ENCODE measurements at places on chromosomes 7 and 10. TPM values are rescaled to one million over a fixed set of nuclear protein-coding genes. Genes with fewer than 3 reads are reported as not detected.
A peak's percentile ranks its signal among the peaks of the same experiment; 100 is the strongest.

AKR1C8 gene
- not detected for total RNA-seq

SMKR1 gene
- 0.72 TPM for total RNA-seq

TPK1 gene
- 9.4 TPM for total RNA-seq

MYO1G gene
- 0.29 TPM for total RNA-seq

LRRC4 gene
- 0.29 TPM for total RNA-seq

HOXA3 gene
- total RNA-seq: 4.0 TPM

DNA sequence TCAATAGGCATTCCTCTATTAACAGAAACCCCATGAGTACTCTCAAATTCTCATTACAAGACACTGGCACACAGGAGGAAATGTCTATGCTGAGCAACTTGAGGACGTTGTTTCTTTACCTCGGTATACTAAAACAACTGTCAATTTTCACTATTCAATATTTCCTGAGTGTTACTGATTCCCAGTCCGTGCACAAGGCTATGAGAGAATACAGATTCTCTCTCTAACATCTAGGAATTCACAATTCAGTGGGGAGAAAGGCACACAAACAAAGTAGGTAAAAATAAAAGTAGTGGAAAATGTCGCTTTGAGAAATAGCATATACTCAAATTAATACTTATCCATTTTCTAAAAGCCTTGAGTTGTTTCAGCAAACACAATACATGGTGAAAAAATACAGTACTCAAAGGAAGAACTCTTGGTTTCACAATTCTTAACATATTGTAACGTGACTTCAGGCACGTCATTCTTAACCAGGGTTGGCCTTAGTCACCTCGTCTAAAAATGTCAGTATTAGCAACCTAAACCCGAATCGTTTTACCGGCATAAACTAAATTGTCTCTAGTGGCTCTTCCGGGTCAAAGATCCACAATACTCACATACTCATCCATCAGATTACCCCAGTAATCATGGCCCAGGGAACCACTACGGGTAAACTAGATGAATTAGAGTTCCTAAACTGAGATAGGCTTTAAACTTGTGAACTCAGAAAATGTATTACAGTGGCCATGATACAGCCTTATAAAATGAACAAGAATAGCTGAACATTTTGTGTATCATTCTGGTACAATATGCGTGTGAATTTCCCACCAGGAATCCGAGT lies 1.5 kb downstream of the IPMK start:
- DNase-seq: peak; percentile 82

DNA sequence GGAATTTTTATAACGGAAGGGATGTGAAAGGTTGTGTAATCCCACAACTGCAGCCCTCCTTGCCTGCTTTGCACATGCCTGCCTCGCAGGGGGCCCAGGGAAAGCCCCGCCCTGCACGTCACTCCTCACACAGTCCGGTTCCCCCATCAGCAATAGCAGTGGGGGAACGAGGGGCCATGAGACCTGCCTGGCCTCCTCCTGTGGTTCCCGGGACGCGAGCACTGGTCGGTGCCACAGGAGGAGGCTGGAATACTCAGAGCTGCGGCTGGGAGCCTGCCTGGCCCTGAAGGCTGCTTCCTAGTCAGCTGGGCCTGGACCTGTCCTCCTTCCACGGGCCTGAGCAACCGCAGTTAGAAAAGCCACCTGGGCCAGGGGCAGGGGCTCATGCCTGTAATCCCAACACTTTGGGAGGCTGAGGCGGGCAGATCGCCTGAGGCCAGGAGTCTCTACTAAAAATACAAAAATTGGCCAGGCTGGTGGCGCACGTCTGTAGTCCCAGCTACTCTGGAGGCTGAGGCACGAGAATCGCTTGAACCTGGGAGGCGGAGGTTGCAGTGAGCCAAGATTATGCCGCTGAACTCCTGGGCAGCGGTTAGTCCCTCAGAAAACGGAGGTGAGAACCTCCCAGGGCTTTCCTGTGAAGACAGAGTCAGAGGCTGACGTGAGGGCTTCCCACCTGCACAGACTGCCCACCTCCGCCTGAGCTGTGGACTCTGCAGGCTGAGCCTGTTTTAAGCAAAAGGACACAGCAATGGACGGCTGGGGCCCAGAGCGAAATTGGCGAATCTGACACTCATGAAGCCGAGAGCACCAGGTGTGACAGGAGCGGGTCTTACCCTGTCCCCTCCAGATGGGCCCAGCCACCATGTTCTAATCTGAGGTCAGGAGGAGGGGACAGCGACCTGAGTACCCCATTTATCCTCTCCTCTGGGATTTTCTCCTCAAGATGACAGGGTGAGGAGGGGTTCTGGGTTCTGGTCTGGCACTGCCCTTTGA lies 52.9 kb downstream of the VIPR2 start:
- DNase-seq: peak; percentile 59

- no peak for DNase-seq
These were observed 37.5 kb downstream of the AHCYL2 start for GRCh38 chr7:129262324-129262723.

DNA sequence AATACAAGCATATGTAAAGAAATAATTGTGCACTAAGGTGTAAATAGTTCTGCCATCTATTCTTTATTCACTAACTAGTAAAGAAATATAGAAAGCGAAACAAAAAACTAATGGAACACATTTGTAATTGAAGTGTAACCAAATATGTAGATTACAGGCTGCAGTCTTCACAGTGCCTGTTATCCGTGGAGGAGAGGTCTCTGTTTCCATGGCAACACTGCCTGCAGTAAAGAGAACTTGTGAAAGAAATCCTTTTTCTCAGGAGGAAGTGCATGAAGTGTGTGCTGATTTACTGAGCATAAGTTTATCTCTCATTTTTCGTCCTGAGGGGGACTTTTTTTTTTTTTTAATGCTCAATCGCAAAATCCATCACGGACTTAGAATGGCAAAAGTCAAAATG lies 102.5 kb downstream of the APBB1IP start:
- DNase-seq: no peak

- no peak for DNase-seq
These were observed 11.7 kb upstream of the GPR146 start for GRCh38 chr7:1032536-1033181.

- peak; percentile 83 for DNase-seq
These were observed 365.7 kb upstream of the SEMA3C start for GRCh38 chr7:81284576-81284975.

GRCh38 chr7:32803406-32804141 lies 88.0 kb downstream of the KBTBD2 start:
- DNase-seq: no peak

GRCh38 chr7:143126146-143126545 lies 5.7 kb upstream of the PIP start:
- no peak for DNase-seq

- peak; percentile 96 for DNase-seq
These were observed 149.5 kb upstream of the SVIL start for GRCh38 chr10:29784175-29784773.

DNA sequence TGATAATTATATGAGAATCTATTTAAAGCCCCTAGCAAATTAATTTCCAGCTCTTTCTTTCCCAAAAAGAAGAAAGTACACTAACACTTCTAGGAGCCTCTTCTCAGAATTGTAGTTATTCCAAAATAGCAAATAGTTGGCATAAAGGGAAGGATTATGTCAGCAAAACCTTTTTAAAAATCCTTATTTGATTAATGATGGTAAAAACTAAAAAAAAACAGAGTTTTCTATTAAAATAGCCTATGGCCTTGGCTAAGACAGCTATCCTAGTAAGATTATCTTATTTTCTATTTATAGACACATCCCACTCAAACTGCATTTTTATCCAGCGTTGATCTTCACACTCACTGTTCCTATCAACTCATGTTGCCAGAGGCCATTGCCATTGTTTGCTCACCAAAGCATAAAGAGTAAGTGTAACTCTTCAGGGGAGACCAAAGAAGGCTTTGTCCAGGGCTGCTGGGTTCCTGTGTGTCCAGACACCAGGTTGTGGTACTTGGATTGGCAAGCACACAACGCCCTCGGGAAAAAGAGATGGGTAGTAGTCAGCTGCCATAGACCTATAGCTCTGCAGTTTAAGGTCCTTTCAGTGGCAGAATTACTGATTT lies 31.5 kb downstream of the ACTA2 start:
- DNase-seq: no peak

DNA sequence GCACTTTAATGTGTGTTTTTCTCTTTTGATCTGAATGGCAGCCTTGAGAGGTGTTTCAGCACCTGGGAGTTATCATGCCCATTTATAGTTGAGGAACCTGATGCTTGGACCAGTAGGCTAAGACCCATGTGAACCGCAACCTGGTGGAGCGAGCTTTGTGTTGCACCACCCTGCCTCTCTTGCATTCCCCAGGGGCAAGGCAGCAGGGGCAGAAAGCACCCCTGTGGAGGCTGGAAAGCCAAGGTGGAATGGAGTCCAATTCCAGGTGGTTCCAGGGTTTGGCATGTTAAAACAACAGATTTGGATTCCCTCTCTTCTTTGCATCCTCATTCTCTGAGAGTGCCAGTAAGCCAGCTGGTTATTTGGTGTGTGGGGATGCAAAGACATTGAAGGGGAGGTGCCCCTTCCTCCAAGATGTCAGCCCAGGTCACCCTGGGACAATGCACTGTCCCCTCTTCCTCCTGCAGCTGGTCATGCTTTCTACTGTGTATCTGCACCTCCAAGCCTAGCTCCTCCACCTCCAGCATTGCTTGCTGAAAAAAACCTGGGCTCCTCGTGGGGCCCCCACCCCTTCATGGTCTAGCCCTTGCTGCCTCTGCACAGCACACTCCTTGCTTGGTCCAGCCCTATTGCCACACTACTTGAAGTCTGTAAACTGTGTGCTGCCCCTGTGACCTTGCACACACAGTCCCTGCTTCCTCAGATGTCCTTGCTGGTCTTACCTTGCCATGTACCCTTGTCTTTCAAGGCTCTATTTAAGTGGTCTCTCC lies 5.6 kb upstream of the CDH23 start:
- no peak for DNase-seq

DNA sequence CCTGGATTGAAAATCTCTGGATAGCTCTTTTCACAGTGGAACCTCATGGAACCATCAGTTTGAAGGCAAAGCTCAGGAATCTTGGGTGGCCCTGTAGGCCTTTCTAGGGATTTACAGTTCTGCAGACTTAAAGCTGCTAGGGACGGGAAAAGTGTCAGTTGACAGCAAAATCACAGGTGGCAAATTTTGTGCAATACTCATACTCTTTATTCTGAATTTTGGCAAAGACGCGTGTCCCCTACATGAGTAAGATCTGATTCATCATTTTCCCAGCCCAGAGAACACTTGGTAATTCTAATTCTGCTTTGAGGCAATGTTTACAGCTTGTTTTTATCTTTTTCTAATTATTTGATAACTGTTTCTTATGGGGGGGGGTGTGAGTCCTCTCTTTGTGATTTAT lies 3.6 kb downstream of the LRRC17 start:
- peak; percentile 66 for DNase-seq

DNA sequence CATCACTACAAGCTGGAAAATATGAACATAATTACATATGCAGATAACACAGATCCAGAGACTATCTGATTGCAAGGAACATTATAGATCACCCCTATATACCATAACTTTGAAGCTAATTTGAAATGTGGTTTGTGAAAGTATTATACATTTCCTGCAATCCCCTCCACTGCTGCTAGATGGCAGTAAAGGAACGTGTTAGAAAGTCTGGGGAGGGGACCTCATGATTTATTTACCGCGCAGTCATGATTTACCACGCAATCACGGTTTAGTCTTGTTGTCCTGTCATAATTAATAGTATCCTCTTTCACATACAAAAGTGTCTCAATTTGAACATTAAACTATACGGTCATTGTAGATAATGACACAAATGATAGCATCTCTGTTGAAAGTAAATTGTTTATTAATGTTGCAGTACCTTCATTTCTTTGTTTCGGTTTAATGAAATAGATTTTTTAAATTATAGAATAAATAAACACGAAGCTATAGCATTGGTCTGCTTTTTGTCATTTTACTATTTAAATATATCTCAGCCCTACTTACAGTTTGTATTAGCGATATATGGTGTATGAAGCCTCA lies 145.3 kb upstream of the PRSS1 start:
- no peak for DNase-seq

DNA sequence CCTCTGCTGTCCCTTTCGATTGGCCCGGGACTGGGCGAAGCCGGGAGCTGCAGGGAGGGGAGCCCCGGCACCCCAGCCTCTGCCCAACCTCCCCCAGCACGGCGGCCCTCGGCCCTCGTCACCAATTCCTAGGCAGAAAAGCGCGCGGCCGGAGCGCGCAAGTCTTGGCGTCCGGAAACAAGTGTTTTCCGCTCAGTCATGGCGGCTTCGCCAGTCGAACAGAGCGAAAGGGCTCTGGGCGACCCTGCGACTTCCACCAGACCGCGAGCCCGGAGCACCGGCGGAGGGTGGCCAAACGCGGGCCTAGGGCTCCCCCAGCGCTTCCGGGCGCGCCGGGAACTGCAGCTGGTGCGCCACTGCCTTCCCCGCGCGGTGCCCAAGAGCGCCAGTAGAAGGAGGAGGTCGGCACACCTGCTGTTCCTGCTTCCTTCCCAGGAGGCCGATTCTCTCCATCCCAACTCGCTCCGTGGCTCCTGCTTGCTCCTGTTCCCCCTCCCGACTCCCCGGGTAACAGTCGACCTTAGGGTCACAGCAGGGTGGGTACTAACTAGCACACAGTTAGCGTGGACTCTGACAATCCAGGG lies 729.9 kb downstream of the ZWINT start:
- DNase-seq: peak; percentile 58

- no peak for DNase-seq
These were observed 47.7 kb upstream of the SFMBT2 start for GRCh38 chr10:7458556-7458955.

DNA sequence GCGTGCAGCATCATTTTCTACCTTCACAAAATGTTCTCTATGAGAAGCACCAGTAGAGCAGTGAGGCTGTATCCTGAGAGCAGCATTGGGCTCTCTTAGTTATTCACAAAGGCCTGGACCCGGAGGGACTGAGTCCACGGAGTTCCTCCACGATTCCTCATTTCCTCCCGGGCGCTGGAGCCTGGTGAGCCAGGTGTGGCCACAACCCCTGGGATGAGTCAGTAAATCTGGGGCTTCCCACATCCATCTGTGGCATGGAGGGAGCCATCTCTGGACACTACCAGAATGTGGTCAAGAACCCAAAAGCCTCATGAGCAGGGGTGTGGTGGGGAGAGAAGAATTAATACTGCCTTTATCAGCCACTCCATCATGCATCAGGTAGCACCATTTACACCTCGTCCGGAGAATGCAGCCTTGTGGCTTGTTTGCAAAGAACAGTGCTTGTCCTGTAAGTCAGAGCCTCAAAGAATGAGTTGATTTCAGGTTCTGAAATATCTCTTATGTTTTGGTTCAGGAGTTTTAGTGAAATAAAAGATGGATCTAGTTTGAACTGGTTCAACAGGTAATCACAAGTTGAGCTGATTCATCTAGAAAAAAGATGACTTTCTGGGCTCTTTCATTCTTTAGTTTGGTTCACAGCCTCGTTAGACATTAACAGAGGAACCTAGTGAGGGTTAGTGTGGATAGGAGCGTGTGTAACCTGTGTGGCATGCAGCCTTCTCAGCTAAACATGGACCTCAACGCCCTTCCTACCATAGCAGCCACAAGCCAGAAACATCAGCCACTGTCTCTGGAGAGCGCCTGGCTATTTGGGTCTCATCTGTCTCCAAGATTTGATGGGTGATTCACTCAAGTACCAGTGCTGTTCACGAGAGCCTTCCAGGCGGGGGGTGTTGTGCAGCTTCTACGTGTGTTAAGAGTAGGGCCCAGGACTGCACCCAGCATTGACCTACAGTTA lies 95.2 kb downstream of the WDR37 start:
- no peak for DNase-seq

Data from osteoblast (primary cell).